ENCODE measurements at places on chromosomes 6 and 20.

GRCh38 chr6:168915242-168915641 lies 338.4 kb downstream of the THBS2 start:
- no peak for DNase-seq

DNA sequence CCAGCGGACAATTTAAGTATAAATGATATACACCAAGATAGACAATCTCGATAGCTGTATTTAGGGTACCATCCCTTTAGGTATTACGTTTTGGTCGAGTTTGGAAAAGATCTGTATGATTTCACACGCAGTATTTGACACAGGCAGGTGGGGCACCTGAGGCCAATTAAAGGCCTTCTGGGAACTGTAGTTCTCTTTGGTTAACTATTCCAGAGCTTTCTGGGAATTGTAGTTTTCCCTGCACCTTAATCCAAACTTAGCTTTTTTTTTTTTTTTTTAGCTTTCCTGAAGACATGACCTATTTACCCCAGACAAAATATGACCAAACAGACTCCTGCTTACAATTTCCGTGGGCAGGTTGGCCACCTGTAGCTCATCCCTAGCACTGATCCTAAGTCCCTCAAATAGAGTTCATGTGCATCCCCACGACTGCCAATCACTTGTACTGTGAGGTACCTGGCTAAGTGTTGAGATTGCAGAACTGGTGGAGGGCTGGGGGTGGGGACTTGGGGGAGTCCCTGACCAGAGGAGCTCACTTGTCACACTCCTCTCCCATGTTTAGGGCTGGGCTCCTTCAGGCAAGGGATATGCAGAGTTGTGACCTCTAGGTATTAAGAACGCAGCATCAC lies 999 bp upstream of the EHMT2 start:
- DNase-seq = no peak

DNA sequence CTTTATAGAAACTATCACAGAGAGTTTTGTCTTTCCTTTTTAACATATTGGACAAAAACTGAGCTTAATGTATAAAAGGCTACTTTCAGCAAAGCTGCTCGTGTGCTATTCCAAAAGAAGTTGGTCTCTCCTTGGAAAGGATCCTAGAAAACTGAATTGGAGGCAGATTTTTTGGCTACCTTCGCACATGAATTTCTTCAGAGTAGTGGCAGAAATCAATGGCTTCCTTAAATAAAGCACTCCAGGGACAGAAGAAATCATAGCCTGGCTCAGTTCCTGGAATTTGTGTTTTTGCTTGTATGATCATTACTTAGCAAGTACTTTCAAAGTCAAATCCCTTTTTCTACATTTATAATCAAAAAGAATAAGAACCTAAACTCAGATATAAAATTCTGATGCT lies 780.3 kb downstream of the PHF3 start:
- DNase-seq = no peak

DNA sequence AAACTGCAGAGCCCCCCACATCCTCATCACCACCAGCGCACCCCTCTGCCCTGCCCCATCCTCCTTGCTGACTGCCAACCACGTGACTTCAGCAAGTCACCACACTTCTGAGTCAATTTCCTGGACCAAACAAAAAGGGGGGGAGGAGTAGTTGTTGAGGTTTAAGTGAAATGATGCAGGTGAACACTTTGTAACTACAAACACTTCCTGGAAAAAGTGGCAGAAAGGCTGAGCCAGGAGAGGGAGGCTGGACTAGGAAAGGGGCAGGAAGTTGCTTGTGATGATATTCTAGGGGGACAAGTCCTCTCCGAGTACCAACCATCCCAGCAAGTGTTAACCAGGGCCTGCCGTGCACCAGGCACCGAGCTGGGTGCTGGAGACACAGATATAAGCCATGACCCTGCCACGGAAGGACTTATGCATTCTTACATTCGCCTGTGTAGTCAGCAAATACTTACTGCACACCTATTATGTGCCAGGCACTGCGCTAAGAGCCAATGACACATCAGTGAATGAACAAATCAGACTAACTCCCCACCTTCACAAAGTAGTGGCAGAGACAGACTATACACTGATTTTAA lies 67.3 kb downstream of the PREX1 start:
- DNase-seq = peak; percentile 82

DNA sequence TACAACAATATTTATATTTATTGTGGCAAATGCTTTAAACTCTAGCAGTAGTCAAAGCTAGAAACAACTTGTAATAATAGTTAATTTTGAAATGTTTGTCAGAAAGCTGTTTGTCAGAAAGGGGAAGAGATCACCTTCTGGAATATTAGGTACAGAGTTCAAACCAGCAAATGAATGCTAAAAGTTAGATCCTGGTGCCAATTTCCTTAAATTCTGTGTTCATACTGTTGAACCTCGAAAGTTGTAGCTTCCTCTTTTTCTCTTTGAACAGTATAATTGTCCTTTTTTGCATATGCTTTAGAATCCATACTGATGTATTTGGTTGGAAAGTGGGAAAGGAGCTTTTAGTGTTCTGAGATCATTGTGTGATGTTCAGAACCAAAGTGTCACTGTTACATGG lies 22.4 kb downstream of the ITCH start:
- DNase-seq = no peak

DNA sequence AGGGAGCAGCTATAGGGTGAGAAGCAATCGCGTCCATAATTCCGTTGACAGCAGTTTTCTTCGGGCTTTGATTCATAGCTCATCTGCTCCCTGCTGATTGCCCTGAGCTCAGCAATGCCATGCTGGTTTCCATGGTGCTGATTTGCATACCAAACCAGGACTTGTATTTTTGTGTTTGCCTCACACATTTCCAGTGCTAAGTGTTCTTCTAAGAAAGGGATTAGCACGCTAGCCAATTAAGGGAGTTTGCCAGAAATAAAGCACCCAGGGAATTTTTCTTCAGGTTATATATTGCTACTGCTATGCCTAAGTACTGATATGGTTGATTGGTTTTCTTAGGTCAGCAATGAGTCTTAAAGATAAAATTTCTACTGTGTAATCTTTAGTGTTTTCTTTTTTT lies 177.6 kb downstream of the PLCB1 start:
- no peak for DNase-seq
